ENCODE measurements at places on chromosomes 6 and 20.

GRCh38 chr20:41594514-41595322, 23.5 kb downstream of the CHD6 start:
- DNase-seq: no peak

GRCh38 chr6:117818449-117818848, 88.6 kb upstream of the SLC35F1 start:
- DNase-seq: no peak

- DNase-seq: no peak
Observed at GRCh38 chr20:50876063-50876685, 55.1 kb downstream of the ADNP start.

- no peak for DNase-seq
Observed at GRCh38 chr20:44409132-44409600, 53.7 kb downstream of the HNF4A start.

DNA sequence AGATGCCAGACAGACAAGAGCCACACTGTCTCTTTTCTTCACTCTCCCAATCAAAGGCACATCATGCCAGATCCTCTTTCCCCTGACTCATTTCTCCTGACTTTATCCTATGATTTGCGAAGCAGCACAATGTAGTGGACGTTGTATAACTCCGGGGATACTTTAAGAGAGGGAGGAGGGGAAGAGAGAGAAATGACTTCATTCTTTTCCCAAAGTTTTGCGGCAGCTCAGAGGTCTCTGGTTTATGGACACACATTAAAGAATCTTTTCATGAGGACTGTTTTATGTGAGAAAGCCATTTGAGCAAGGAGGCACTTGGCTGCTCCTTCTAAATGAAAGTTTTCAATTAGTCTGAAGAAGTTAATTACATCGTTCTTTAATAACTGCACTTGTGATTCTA, 75.1 kb upstream of the MC3R start:
- DNase-seq: no peak
